Astrocyte of the cerebellum (primary cell): ENCODE measurements at places on chromosomes 12 and 14.
A peak's percentile ranks its signal among the peaks of the same experiment; 100 is the strongest.

DNA sequence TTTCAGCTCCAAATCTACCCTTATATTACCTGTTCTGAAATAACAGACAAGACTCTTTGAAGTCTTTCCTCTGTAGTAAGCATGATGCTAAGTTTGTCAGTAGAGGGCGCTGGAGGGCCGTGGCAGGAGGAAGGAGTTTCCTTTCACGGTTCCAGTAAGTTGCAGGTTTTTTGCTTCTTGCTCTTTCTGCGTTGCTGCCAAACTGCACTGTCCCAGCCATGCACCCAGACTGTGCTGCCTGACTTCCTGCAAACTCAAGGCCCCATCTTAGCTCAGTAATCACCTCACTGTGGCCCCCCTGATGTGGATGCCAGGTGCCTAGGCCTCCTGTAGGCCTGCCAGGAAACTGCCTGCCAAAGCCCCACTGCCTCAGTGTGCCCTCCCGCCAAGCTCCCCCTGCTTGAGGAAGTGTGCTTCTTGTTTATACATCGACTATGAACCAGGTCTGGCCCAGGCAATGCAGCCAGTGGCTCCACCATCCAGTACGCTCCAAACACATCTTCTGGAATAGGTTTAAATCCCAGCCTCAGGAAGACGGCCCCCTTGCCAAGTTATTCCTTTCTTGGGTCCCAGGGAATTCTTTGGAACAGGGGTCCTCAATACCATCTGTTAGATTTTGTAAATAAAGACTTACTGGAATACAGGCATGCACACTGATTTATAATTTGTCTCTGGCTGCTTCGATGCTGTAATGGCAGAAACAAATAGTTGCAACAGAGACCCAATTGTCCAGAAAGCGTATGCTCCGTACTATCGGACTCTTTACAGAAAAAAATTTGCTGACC, 193.7 kb upstream of the LRIG3 start:
- peak; percentile 75 for DNase-seq

DNA sequence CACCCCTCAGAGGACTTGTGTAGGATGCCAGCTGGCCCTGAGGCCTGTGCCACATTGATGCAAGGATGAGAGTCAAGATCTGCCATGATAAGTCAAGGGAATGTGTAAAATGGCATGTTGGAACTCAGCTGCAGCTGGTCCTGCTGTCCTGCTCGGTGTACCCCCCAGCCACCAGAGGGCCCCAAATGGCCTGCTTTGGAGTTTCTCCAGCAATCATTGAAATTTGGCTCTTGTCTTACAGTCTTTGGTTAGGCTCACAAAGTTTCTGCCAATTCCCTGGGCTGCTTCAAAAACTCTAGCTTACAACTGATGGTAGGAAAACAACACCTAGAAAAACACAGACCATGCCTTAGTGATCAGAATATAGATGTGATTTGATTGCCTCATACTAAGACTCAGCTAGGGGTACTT, 76.8 kb downstream of the HSD17B6 start:
- DNase-seq, result no peak

GRCh38 chr12:40154381-40154780, 48.5 kb upstream of the SLC2A13 start:
- DNase-seq, result no peak

DNA sequence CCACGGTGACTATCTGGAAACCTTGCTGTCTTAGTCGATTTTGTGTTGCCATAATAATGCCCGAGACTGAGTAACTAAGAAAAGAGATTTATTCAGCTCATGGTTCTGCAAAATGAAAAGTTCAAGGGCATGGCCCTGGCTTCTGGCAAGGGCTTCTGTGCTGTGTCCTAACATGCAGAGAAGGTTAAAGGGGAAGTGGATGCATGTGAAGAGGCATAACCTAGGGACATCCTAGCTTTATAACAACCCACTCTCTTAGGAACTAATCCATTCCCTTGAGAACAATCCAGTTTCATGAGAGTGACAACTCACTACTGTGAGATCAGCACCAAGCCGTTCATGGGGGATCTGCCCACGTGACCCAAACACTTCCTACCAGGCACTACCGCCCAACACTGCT, 11.5 kb downstream of the FLVCR2 start:
- no peak for DNase-seq

DNA sequence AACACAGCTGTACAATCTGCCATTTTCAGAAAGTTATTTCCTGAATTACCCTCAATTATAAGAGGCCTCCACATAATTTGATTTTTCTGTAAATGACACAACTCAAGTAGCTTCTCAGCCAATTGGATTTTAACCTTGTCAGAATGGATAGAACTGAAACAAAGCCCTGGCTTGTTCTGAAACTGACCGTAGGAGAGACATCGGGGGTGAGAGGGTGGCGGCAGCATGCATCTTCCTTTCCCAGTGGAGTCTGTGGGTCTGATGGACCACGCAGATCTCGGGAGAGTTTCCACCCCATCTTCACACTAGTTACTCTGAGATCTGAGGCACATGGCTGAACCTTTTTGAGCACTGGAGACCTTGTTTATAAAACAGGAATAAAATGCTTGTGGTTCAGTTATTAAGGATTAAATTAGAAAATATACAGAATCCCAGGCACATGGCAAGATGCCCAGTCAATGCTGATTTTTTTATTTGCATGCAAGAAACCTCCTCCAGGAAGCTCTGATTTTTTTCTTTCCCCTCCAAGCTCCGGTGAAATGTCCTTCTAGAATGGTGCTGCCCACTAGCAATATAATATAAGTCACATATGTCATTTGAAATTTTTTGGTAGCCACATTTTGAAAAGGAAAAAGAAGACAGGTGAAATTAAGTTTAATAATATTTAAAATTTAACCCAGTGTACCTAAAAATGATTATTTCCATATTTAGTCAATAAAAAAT, 153.9 kb downstream of the CHST11 start:
- no peak for DNase-seq

GRCh38 chr12:93624595-93625294, 52.3 kb downstream of the SOCS2 start:
- DNase-seq, result peak; percentile 86

- DNase-seq, result no peak
Observed at GRCh38 chr14:85590784-85591183, 60.8 kb downstream of the FLRT2 start.

GRCh38 chr14:57346741-57347140, 43.6 kb upstream of the NAA30 start:
- DNase-seq, result no peak

GRCh38 chr14:99531251-99532096, 50.3 kb downstream of the CCNK start:
- peak; percentile 72 for DNase-seq

DNA sequence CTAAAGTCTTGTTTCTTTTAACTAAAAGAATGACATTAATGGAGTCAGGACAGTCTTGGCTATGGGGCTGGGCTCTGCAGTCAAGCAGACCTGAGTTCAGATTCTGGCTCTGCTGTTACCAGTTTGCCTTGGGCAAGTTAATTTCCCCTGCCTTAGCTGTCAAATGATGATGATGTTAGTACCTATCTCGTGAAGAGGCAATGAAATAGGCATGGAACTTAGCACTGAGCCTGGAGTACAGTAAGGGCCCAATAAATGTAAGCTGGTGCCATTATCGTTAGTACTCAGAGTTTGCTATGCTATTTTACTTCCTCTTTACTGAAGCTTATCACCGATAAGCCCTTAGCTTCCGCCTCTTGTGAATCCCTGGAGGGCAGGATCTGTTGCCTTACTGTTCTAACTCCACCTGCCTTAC, 8.5 kb downstream of the FBXW8 start:
- DNase-seq, result no peak

DNA sequence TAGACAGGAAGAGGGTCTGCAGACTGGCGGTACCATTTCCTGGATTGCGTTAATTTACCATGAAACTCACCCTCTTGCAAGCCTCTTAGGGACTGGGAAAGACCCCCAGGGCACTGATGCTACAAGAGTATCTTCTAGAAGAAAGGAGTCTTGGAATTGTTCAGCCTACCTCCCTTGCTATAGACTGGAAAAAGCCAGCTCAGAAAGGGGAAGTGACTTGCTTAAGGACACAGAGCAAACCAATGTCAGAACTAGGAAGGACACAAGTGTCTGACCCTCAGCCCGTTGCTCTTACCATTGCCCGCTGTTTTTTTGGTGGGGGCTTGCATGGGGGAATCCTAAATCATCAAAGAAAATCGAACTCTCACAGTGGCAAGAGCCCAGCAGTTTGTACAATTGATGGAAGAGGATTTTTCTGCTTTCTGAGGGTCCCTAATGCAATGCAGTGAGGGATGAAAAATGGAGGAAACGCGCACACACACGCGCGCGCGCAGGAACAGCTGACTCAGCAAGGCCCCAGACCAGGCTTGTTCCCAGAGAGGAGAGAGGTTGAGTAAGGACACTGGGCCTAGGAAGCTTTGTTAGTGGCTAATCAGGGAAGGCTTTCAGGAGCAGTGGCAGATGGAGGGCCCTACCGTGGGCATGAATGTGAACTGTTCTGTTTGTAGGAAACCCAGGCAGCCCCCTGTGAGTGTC, 50.9 kb downstream of the RIN3 start:
- DNase-seq, result no peak

DNA sequence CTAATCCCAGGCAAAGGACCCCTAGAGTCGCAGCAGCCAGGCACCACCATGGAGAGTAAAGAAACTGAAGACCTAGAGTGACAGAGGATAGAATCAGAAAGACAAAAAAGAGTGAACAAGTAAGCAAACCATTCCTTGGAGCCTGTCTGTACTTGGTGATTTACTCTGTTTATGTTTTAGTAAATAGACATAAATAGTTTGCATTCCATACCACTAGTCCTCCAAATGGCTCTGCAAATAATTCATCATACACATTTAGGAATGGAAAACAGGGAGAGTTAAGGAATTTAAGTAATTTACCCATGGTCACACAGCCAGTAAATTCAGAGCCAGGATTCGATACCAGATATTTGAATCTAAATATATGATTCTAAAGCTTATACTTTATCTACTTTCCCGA, 2.8 kb downstream of the OLR1 start:
- DNase-seq, result no peak

DNA sequence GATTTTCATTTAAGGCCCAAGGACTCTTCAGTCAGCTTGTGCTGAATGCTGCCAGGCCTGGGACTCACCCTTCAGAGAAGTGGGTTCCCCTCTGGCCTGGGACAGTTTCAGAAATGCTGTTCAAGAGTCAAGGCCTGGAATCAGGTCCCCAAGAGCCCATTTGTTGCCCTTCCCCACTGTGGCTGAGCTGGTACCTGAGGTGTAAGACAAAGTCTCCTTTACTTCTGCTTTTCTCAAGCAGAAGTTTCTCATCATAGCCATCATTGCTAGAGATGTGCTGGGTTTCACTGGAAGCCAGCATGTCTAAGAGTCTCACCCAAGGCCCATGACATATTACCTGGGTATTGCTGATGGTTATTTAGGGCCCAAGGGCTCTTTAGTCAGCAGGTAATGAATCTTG, 8.9 kb downstream of the FANCM start:
- DNase-seq, result no peak

DNA sequence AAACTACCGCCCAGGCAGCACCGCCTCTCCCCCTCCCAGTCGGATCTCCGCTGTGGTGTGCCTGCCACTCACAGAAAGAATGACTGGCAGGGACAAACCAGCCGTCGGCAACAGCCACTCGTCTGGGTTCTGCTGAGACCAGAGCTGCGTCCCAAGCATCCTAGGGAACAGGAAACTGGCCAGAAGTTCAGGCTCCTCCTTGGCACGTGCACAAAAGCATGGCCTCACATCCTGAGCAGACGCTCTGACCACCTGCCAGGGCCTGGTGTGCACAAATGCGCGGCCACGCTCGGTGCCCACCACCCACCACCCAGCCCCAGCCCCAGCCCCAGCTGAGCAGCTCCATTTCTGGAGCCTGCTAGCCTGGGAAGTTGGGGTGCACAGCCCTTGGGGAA, 214.8 kb downstream of the DPF3 start:
- DNase-seq, result no peak

- DNase-seq, result no peak
Observed at GRCh38 chr14:58327019-58327418, 28.7 kb downstream of the ARID4A start.

GRCh38 chr14:105060751-105061427, 4.3 kb downstream of the GPR132 start:
- DNase-seq, result no peak

DNA sequence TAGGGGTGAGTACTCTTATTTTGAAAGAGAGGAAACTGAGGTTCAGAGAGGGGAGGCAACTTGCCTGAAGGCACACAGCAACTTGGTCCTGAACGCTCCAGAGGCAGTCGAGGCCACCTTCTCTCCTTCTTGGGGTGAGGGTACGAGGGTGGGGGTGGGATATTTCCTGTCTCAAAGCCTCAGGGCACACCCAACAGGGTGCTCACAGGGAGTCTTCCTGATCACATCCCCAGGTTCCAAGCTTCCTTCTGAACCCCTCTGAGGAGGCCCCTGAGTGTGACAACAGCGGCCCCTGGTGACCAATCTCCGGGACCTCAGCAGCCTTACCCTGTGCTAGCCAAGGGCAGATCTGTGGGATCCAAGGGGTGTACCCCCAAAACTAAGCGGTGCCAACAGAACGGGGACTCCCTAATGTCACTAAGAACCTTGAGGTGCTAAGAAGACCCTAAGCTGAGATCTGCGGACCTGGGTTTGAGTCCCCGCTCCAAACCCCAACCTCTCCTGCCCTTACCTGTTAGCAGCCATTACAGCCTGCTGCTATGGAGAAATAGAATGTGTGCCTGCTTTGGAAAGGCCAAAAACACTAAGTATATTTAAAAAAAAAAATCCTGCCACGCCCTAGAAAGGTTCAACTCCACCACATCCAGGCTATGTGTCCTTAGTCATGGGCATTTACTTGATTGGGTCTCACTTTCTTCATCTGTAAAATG, 57.9 kb downstream of the TRPV4 start:
- DNase-seq, result peak; percentile 19

- no peak for DNase-seq
Observed at GRCh38 chr12:42235426-42235825, 2.6 kb downstream of the YAF2 start.

- DNase-seq, result no peak
Observed at GRCh38 chr12:58588770-58589169, 331.5 kb downstream of the LRIG3 start.

DNA sequence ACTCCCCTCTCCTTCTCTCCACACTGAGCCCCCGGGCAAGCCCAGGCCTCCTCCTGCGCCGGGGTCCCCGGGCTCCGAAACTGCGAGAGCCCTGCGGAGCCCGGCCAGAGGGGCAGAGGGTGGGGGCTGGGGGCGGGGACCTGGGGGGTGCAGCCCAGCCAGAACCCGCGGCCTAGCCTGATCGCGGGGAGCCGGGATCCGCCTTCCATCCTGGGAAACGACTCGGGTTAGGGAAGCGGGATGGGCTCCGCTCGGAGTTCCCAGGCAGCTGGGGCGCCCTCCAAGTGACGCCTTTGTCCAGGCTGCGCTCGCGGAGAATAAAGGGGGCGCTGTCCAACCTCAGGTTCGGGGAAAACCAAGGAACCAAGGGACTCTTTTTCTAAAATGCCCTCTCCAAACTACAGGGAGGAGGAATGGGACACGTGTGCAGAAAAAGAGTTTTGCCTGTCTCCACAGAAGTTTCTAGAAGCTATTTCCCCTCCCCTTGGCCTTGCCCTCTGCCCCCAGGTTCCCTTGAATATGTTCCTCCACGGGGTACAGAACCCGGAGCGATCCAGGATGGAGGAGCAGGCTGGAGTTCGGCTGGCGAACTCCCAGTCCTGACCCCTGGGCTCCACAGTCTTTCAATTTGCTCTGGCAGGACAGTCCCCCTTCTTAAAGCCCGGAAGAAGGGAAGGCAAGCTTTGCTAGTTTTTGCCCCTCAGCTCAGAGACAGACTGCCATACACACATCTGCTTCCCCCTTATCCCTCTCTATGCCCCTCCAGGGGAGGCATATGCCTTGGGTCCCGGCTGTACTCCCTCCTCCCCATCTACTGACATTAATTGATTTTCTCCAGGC, 13.9 kb downstream of the NKX2-1 start:
- no peak for DNase-seq

GRCh38 chr14:64879635-64880220, at the start of gene SPTB:
Gene SPTB (minus strand): TSS chr14:64879907. CDS start chr14:64823094, 56,813 bp downstream.
- no peak for DNase-seq
